Stimulated activated CD4-positive, alpha-beta T cell treated with anti-CD3 and anti-CD28 coated beads, Interleukin-4, amount 100 ng/mL, for 4 hours (primary cell): ENCODE measurements at places on chromosomes 7 and 10.

DNA sequence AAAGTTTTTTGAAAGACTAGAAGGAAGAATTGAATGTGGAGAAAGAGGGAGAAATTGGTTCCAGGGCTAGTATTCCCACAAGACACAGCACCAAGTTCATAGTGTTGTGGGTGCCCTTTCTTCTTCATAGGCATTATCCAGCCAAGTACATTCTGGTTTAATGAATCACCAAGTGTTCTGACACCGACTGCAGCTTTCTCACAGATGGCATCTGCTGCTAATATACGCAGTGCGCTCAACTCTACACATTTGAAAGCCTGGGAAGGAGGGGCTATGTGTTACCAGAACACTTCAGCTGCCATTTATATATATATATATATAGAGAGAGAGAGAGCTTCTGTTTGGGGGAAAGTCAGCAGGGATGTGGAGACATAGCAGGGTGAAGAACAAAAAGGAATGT is 1168.4 kb downstream of the GATA3 start:
- DNase-seq = no peak

DNA sequence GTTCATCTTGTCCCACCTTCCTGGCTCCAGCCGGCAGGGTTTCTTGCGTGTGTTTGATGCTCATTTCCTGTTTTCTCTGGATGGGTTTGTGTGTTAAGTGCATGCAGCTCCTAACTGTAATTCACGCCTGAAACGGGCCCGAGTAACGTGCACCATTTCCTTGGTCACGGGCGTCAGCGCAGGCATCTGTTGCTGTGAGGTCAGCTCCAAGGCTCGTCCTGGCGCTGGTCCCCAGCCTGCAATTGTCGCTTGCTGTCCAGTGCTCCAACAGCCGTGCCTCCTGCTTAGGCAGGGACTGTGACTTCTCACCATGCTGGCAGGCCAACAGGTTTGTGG is 201.1 kb downstream of the GLRX3 start:
- no peak for DNase-seq

DNA sequence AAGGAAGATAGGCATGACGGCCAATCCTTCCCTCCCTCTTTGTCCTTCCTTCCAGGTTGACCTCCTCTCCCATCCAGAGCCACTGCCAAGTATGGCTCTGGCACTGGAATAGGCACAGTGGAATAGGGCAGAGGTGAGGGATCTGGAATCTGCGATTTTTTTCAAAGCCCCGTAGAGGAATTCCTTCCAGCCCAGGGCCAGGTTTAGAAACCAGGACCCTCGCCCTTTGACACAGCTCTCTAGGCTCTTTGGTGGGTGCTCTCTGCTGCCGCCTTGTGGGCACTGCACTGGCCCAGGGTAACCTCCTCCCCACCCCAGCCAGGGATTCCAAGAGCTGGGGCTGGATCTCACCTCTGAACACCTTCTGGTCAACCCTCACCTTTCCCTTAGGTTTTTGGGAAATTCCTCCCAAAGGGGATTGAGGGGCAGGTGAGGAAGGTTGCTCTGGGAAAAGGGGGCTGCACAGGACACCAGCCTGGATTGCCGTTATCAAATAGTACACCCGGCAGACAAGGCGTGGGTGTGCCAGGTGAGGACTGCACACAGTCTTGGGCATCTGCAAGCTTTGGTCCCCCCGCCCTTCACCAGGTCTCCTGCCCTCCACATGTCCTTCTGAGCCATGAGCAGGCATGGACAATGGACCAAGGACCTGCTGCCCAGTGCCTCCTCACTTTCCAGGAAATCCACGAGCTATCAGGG is 22.8 kb downstream of the C10orf105 start:
- peak; percentile 50 for DNase-seq

DNA sequence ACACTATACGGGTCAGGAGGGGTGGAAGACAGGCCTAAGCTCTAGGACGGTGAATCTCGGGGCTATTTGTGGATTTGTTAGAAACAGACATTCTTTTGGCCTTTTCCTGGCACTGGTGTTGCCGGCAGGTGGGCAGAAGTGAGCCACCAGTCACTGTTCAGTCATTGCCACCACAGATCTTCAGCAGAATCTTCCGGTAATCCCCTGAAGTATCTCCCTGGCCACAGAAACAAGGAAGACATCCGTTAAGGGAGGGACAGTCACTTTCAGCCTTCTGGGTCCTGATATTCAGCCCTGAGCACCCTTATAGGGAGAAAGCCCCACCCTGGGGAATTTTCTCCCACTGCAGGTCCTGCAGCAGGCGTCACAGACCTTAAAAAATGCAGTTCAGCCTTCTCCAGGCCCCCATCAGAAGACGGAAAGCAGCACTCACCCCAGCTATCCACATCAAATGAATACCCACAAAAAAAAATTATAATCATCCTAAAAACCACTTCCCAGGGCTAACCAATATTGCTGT is 23.2 kb downstream of the PLAC9 start:
- DNase-seq = no peak

- DNase-seq = no peak
Observed at GRCh38 chr10:128816726-128817125, 650.3 kb upstream of the MGMT start.
